ENCODE measurements at places on chromosomes 13 and 19. TPM values are rescaled to one million over a fixed set of nuclear protein-coding genes. Genes with fewer than 3 reads are reported as not detected.

TMEM59L gene
- 0.26 TPM for total RNA-seq

ZNF177 gene
- 2.2 TPM for total RNA-seq

DNA sequence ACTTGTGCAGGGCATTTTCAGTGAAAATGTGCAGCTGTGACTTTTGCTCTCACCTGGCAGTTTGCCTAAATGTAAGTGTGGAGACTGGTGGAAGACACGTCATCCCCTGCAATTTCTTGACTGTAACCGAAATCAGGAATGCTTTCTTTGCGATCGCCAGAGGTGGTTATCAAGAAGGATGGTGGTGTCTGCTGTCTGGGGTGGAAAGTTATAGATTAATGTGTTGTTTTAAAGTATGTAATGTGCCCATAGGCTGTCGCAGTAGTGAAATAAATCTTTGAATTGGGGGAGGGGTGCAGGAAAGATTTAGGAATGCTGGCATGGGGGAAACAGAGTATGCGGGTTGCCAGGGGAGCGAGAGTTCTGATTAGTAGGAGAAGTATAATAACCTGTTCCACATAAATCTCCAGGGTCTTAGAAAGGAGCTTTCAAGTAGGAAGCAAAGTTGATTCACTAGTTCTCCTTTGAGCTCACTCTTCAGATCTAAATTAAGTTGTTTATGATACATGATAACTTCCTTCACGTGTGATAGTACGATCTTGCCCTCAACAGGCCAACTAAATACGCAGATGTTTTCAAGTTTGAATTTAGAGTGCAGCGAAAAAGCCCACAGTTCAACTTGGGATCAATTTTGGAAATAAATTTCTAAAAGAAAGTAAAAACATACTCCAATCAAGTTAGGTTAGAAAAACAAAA, 1520.0 kb upstream of the SLC10A2 start:
- peak; percentile 82 for DNase-seq

- DNase-seq = peak; percentile 33
Observed at GRCh38 chr13:50891206-50891605, 18.4 kb upstream of the RNASEH2B start.

DNA sequence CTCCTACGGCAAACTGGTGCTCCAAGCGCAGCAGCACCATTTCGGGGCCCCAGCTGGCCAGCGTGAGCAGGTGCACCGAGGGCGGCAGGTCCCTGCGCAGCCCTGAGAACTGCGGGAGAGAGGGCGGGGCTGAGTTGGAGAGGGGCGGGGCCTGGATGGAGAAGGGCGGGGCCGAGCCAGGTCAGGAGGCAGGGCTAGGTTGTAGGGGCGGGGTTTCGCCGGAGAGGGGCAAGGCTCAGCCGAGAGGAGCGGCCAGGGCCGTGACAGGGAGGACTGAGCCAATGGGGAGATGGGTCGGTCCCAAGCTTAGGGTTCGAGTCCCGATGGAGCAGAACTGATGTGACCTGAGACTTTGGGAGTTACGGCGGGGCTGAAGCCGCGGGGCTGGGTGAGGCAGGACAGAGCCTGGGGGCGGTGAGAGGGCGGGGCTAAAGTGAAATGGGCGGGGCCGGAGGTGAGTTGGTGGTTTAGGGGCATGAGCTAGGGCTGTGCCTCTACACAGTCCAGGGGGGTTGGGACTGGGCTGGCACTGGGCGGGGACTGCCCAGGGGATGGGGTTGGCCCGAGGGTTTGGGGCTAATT, 19.0 kb downstream of the MAN2B1 start:
- DNase-seq = no peak

DNA sequence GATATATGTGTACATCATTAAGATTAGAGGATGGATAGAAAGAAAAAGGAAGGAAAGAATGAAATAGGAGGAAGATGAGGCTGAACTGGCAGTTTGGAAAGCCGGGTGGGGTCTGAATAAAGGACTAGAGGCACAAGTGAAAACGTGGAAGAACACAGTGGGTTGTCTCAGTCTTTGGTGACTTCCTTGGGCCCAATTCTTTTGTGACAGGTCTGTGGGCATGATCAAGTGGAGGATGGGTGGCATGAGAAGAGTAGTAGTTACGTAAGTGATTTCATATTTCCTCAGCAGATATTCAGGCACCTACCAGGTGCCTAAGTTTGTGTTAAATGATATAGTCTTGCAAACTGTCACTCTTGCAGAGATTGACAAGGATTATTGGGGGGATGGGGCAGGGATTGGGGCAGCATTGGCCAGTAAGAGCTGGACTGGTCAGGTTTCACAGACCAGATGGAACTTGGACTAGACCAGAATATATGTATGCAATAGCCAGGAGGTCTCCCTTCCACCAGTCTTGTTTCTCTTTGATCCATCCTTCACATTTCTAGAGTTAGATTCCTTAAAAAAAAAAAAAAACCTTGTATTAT, 2.7 kb downstream of the TPP2 start:
- DNase-seq = no peak

GRCh38 chr13:66399873-66400272, 830.3 kb downstream of the PCDH9 start:
- no peak for DNase-seq

DNA sequence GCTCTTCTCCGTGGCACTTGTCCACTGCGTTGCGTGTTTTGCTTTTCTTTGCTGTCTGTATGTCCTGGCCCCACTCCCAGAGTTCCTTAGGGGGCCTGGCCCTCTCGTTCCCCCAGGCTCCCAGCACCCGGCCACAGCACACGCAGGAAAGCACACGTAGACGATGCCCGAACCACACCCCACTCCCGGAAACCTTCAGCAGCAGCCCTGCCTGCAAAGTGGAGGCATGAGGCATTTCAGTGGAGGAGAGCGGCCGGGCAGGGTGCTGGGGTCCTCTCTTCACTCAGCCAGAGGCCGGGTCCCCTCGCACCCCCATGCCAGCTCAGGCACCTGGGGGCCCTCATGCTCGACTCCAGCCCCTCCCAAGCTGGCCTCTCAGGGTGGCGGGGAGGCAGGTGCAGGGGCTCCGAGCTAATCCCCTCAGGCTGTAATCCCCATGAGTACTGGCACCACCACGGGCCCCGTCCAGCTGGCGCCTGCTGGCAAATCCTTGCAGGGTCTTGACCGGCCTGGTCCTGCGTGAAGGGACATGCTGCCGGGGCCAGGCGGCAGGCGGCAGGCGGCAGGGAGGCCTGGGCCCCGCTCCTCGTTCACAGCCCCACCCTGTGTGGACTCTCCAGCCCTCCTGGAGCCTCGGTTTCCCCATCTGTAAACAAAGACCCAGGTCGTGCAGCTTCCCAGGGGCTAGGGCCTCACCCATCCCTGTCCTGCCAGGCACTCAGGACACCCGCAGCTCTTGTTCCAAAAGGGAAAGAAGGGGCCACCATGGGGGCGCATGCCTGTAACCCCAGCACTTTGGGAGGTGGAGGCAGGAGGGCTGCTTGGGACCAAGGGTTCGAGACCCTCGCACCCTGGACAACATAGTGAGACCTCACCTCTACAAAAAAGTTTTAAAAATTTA, 7.0 kb downstream of the PIP5K1C start:
- no peak for DNase-seq
